ENCODE measurements at places on chromosomes 12 and 14.

GRCh38 chr14:77622366-77622961, 6.0 kb upstream of the SPTLC2 start:
- DNase-seq = no peak

- no peak for DNase-seq
Observed at GRCh38 chr12:62299617-62300016, 39.4 kb downstream of the USP15 start.

GRCh38 chr12:57844709-57845477, 1.6 kb downstream of the CTDSP2 start:
- DNase-seq = peak; percentile 87

GRCh38 chr12:129195081-129195480, 341.8 kb downstream of the GLT1D1 start:
- DNase-seq = no peak

- DNase-seq = no peak
Observed at GRCh38 chr12:1382151-1382550, 212.2 kb downstream of the FBXL14 start.

- peak; percentile 80 for DNase-seq
Observed at GRCh38 chr14:94136575-94137331, 7.3 kb upstream of the IFI27L2 start.

DNA sequence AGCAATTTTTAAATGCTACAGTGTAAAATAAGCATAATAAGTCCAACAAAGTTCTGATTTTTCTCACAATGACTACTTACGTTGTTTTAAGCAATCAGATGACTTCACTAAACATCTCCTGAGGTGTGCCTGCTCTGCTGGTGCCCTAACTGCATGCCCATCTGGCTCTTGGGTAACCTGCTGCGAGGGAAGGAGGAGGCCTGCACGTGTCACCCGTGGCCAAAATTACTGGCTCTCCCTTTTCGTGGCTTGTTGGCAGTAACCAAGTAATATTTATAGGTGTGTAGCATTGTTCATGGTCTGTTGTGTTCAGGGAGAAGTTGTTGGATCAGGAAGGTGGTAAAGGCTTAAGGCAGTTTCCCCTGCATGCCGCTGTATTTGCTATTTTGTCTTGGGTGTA, 6.3 kb upstream of the NFKBIA start:
- DNase-seq = no peak

DNA sequence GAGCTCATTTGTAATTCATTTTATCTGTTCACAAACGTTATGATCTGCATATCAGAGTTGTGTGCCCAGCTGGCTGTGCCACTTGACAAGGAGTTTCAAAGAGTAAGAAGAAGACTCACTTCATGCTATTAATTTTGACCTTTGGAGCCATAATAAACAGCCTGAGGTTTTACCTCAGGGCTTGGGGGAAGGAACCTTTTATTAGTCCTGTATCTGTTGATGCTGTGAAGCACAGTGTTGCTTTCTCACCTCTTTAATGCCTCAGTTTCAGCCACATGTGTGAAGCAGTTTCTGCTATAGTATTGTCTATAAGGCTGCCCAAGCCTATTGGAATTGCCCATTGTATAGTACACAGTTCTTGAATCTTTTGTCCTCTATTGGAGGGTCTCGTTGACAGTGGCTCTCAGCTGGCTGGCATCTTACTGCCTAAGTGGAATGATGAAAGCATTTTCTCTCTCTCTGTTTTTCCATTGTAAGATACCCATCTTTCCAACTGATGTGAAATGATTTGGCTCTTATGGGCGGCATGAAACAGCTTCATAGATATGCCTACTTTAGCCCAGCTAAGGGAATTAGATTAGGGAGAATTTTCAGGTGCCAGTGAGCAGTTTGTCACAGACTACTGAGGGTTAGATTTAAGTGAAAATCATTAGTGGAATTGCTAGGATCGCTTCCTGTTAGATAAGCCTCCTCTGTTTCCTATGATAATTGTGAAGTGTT, 34.7 kb downstream of the GPATCH2L start:
- DNase-seq = no peak

GRCh38 chr14:102593061-102593824, 794 bp downstream of the RCOR1 start:
- peak; percentile 61 for DNase-seq

DNA sequence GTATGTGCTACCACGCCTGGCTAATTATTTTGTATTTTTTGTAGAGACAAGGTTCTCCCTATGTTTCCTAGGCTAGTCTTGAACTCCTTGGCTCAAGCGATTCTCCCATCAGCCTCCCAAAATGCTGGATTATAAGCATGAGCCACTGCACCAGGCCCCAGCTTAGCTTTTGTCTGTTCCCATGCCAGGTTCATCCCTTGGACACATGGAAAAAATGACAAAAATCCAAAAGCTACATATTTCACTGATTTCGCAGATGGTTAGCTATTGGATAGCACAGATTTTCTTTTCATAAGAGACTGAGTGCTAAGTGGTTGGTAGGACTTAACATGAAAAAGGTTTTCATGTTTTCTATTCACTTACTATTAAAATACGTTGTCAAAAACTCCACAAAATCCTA, 286.6 kb upstream of the KITLG start:
- no peak for DNase-seq

DNA sequence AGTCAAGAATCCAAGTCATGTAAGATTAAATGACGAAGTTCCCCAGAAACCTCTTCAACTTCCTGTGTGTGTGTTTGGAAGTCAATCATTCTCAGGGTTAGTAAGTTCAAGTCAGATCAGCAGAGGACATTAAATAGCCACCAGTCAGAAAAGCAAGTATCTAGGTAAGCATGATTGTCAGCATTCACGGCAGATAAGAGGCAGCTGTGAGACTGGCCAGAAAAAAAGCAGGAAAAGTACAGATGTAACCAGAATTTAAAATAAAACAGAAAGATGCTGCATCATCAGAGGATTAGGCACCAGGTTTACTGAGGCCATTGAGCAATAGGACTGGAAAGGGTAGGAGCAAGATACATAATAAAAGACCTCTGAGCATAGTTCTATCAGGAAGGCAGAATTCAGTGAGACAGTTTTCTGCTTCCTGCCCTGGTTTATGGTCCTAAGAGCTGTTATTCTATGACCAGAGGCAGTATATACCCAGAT, 606.9 kb downstream of the FSCB start:
- no peak for DNase-seq

DNA sequence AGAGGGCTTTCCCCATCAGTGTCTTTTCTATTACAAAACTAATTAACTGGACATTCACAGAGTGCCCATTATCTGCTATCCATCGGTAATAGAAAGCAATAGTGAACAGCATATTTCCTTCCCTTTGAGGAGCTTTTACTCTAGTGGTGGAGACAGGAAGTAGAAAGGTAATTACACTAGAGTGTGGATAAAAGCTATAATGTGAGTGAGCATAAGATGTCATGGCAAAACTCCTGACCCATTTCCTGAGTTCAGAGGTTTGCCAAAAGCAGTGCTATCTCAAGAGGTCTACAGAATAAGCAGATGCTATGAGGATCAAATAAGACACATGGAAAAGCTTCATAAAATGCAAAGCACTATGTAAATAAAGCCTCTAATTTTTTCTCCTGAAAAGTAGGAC, 24.0 kb downstream of the TIMELESS start:
- DNase-seq = no peak

- no peak for DNase-seq
Observed at GRCh38 chr12:1928439-1929121, 10.1 kb upstream of the CACNA2D4 start.

- no peak for DNase-seq
Observed at GRCh38 chr14:51996148-51996746, 6.9 kb downstream of the RTRAF start.

- DNase-seq = no peak
Observed at GRCh38 chr14:90632871-90633270, 183.4 kb downstream of the TTC7B start.

DNA sequence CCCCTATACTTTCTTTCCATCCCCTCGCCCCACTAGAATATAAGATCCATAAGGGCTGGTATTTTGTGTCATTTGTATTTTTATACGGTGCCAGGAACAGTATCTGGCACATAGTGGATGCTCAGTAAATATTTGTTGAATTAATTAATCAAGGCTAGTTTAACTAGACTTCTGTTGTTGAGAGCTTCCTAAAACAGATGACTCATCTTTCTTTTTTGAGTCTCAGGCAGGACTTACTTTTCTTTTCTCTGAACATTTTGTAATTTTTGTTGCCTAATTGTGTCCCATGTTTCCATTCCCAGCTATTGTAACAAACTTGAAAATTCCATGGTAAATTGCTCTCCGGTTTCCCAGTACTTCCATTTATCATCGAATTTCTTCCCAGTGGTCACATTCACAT, 16.7 kb downstream of the STK38L start:
- peak; percentile 42 for DNase-seq

DNA sequence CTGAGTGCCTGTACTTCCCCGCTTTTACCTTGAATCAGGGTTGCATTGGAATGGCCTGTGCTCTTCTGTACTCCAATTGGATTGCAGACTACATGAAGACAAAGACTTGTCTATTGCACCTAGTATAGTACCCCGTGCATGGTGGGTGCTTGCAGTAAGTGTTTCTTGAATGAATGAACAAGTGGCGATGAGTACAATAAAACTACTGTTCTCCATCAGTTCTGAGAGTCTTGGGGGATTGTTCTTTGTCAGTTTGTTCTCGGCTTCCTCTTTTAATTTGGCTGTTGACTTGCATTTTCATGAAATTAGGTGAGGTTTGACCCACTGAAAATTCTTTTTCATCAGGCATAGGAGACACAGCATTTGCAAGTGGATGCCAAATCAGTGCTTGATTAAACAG, 34.1 kb downstream of the ERH start:
- DNase-seq = no peak

GRCh38 chr14:102392506-102392905, 29.8 kb downstream of the TECPR2 start:
- DNase-seq = no peak

DNA sequence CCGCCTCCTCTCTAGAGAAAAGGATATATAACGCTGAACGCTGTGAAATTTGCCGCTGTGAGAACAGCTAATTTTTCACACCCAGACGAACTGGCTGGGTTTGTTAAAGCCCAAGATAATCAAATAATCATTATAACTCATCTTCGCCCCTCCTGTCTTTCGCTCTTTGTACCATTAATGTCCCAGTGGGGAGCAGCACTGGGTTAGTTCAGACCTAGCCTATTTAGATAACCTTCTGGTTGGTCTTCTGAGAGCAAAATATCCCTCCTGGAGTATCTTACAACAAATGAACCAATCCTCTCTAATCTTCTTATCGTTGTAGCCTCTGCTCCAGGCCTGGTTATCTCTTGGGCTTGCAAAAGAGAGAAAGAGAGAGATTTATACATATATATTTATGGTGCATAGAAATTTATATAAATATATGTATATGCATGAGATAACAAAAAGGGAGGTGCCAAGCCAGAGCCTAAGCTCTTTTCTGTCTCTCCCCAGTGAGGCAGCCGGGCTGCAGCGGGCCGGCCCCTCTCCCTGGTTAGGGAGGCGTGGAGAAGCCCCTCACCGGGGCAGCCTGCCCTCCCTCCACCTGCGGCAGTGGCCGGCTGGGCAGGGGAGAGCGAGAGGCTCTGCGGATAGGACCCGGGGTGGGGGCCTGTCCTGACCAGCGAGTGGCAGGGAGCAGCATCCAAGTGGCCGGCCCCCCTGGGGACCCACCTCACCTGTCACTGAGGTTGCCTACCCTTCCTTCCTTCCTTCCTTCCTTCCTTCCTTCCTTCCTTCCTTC, 202.0 kb upstream of the LHX5 start:
- no peak for DNase-seq

DNA sequence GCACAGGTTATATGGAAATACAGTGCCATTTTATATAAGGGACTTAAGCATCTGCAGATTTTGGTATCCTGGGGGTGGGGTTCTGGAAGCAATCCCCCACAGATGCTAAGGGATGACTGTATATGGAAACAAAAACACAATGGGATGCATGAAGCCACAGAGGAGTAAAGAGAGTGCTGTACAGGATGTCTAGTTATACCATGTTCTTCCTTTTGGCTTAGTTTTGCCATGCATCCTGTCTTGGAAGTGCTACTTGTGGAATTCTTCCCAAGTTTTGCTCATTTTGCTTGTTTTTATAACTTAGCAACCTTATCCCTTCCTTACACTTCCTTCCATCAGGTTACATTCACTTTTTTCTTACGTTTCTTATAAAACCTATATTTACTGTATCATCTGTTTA, 55.6 kb downstream of the TRMT5 start:
- no peak for DNase-seq

DNA sequence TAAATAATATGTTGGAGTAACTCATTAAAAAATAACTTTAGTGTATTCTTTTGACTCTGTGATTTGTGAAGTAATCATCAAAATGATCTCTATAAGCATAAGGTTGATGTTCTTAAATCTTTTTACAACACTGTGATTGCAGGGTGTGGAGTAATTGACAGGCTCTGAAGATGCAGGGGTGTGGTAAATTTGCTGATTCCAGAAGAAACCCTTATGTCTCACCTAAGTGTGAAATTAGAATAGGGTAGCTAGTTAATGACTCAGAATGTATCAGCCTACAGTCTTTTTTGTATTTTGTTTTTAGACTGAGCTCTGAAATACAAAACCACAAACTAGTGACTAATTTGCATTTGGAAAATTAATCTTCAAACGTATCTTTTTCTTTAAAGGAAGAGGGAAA, 5.9 kb downstream of the PRPF39 start:
- peak; percentile 39 for DNase-seq

DNA sequence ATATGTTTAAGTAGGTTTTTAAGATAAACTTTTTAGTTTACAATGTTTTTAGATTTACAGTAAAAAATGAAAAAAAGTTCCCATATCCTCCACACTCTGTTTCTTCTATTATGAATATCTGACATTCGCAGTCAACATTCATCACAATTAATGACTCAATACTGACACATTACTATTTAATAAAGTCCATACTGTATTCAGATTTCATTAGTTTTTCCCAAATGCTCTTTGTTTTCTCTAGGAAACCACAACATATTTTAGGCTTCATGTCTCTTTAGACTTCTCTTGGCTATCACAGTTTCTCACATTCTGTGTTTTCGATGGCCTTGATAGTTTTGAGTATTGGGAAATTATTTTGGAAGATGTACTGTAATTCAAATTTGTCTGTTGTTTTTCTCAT, 399.8 kb downstream of the SLC6A15 start:
- DNase-seq = no peak

GRCh38 chr12:12534975-12535374, 27.7 kb downstream of the DUSP16 start:
- DNase-seq = no peak

- no peak for DNase-seq
Observed at GRCh38 chr14:104474495-104475213, 104.9 kb upstream of the C14orf180 start.

- no peak for DNase-seq
Observed at GRCh38 chr12:99948370-99948769, 36.4 kb downstream of the ANKS1B start.

GRCh38 chr12:118574288-118574687, 197.9 kb downstream of the SUDS3 start:
- no peak for DNase-seq

All from AG08395 (cell line).